Cerebellar nuclear complex (tissue), 1 donor: ENCODE measurements at places on chromosomes 5 and 9.

GRCh38 chr5:156444753-156445291 is 117.9 kb downstream of the SGCD start:
- no peak for DNase-seq

GRCh38 chr9:100401042-100401441 is 25.9 kb upstream of the MSANTD3 start:
- DNase-seq = no peak

DNA sequence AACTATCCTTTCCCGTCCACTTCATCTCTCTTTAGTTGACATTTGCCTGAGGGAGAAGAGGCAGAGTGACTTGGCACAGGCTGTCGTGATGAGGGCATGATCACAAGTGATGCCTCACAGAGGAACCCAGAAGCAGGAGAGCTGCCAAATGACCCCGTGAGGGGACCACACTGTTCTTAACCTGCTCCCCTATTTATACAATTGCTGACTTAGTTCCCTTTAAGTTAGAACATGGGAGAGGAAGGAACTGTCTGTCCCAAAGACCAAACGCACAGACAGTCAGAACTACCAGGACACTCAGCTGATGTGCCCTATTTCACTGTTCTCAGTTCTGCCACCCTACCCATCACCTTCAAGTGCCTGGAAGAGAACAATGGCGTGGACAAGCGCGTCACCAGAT is 73.7 kb downstream of the SLC1A3 start:
- DNase-seq = no peak

GRCh38 chr5:134873987-134874830 is at the start of gene TXNDC15:
TXNDC15 (plus strand) TSS chr5:134874371; CDS start chr5:134874428, 57 bp downstream.
- no peak for DNase-seq

GRCh38 chr9:38243993-38244392 is 148.5 kb upstream of the ALDH1B1 start:
- no peak for DNase-seq

- DNase-seq = no peak
Measured at GRCh38 chr9:134388289-134388808, 62.1 kb downstream of the RXRA start.
